ENCODE measurements at places on chromosomes 5 and 9. TPM values are rescaled to one million over a fixed set of nuclear protein-coding genes. Genes with fewer than 3 reads are reported as not detected.
A peak's percentile ranks its signal among the peaks of the same experiment; 100 is the strongest.

PARP8 gene
- polyA plus RNA-seq: 17.0 TPM

FGF1 gene
- 16.1 TPM for polyA plus RNA-seq

HAND1 gene
- polyA plus RNA-seq: not detected

FOXD4L4 gene
- not detected for polyA plus RNA-seq

CCNI2 gene
- polyA plus RNA-seq: 3.1 TPM

LRRC14B gene
- not detected for polyA plus RNA-seq

DNA sequence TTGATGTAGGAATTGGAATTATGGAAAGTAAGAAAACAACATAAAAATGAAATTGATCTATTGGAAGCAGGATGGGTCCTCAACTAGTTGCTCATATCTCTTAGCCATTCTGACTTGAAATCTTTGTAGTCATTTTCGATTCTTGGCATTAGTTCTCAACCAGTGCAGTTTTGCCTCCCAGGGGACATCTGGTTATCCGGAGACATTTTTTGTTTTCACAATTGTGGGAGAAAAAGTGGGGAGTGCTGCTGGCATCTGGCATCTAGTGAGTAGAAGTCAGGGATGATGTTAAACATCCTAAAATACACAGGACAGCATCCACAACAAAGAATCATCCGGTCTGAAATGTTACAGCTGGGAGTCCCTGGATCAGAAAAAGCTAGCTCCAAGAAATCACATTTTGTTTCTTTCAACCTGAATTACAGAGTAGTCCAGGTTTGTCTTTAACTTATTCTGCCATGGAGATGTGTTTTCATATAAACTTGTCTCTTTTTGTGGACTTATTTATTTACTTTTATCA lies 74.9 kb downstream of the FBXL7 start:
- DNase-seq: no peak

GRCh38 chr9:13879981-13880380 lies 434.0 kb downstream of the NFIB start:
- no peak for DNase-seq

- peak; percentile 51 for DNase-seq
These were observed 96.5 kb upstream of the ADRA1B start for GRCh38 chr5:159819591-159820411.

GRCh38 chr5:8905021-8905420 lies 640.9 kb downstream of the SEMA5A start:
- DNase-seq: peak; percentile 28

GRCh38 chr9:129145841-129146292 lies 32.2 kb downstream of the IER5L start:
- no peak for DNase-seq

DNA sequence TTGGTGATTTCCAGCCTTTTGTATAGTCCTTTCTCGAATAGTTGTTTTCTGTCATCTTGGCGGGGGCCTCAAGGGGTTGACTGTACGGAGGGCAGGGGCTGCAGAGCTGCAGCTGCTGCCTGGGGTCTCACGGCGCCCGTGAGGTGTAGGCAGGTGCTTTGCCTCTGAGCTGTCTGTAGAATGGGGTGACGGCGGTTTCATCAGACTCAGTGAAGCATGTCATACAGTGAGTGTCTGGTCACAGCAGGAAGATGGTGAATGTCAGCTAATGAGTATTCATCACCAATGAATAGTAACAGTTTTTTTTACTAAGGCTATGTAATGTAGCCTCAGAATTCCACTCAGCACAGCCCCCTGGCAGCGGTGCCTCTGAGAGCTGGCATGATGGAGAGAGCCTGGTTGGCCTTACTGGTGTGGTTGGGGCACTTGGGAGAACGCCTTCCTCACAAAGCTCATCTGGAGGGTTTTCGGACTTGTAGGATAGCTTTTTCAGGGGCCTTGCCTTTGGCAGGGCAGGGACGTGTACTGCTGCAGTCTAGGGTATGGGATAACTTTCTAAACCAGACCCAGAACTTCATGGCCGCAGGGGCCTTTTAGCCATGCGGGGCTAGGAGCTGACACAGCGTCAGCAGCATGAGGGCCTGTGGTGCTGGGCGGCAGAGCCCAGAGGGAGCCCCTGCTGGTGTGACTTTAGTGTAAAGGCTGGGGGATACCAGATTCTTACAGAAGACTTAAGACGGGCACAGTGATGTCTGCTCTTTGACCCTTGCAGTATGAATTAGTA lies 15.0 kb downstream of the TENT4A start:
- DNase-seq: no peak

DNA sequence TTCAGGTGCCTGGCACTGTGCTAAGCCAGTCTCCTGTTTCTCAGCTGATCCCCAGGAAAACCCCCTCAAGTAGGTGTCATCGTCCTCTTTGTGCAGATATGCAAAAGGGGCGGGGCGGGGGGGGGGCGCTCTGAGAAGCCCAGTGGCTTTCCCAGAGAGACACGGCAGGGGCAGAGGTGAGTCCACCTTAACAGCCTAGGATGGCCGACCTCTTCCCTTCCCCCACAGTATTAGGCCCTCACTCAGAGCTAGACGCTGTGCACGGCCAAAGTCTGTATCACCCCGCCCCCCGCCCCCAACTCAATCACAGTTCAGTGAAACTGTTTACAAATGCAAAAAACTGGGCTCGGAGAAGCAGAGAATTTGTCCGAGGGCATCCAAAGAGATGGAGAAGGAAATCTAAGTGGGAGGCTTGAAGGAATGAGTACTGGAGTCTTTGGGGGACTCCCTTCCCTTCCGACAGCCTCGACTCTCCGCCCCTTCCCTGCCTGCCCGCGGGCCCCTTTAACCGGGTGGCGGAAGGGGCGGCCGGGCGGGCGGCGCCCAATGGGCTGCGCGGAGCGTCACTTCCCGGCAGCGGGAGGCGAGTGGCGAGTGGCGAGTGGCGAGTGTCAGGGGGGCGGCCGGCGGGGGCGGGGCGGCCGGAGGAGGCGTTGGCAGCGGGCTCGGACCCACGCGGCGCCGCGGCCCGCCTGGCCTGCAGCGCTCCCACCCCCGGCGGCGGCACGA lies at the start of gene ERGIC1:
TSS of gene ERGIC1 (plus strand) at position 566 of the 729 bp plus-strand sequence. CDS start at position 729, 163 bp downstream.
- DNase-seq: no peak

GRCh38 chr5:76074487-76075065 lies 8.6 kb upstream of the SV2C start:
- no peak for DNase-seq

- DNase-seq: peak; percentile 43
These were observed 109.4 kb downstream of the ANKRD55 start for GRCh38 chr5:56123531-56124243.

DNA sequence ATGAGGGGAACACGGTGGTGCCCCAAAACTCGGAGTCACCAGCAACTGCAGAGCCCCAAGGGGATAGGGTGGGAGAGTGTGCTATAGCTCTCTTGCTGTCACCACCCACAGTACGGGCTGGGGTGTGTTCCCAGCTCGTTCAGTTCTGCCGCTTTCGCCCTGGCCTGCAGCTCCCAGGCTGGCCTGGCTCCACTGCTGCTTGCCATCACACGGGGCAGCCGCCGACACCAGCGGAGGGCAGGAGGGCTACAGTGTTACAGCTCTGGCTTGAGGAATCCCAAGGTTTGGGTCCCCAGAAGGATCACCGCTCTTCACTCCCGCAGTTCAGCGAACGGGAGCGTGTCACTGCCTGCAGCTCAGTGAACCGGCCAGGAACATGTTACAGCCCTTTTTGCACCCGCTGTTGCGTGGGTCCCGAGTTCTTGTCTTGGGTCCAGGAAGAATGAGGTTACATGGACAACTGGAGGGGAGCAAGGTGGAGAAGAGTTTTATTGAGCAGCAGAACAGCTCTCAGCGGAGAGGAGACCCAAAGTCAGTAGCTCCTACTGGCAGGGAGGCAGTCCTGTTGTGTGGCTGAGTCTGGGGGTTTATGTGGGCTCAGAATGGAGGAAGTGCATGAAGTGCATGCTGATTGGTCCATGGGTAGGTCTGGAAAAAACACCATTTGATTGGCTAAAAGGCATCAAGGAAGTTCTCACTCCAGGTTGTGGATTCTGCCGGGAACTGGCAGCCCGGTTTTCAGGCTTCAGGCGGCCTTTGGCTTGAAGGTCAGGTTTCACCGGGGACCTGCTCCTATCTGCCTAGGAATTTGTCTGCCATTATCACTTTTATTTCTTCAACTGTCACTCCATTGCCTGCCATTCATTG lies 113.4 kb downstream of the EHMT1 start:
- no peak for DNase-seq

DNA sequence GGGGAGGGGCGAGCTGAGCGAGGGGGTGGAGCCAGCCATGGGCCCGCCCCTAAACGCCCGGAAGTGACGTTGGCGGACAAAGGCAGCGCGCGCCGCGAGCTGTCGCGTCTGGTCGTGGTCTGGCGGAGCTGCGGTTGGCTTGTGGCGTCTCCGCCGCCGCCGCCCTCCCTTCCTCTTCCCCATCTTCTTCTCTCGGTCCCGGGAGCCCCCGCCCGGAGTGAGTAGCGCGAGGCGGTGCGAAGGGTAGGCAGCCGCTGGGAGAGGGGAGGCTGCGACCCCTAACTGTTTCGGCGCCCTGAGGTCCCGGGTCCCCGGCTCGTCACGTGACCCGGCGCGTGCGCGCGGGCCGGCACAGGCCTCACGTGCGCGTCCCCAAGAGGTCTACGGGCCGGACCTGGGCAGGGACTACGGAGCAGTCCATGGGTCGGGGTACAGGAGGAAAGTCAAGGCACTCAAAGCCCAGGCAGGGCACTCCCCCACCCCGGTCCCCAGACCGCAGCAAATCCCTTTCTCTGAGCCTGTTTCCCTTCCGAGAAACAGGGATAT lies at the start of gene NTMT1:
TSS of gene NTMT1 (plus strand) at position 85 of the 546 bp plus-strand sequence. CDS start 6,541 bp downstream, outside the sequence.
- DNase-seq: no peak

DNA sequence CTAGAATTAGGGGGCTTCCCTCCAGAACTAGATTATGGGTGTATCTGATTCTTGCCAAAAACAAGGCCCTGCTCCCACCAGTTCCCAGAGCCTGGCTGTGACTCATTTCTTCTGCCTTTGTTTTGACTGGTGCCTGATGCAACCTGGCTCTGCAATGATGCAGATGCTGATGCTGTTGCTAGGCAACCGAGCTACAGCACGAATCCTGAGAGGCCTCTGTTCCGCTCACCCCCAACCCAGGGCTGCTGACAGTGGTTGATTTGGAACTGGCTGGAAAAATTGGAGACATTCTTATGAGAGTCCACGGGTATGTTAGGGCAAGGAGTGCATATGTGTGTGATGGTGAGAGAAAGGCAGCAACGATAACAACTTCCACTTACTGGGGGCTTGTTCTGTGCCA lies 100.3 kb downstream of the NSG2 start:
- no peak for DNase-seq

- DNase-seq: no peak
These were observed 32.0 kb upstream of the GRPEL2 start for GRCh38 chr5:149313151-149313841.

- no peak for DNase-seq
These were observed 273.1 kb upstream of the DAB2 start for GRCh38 chr5:39697881-39698280.

- no peak for DNase-seq
These were observed 238.0 kb downstream of the FBXO4 start for GRCh38 chr5:42163083-42163482.

DNA sequence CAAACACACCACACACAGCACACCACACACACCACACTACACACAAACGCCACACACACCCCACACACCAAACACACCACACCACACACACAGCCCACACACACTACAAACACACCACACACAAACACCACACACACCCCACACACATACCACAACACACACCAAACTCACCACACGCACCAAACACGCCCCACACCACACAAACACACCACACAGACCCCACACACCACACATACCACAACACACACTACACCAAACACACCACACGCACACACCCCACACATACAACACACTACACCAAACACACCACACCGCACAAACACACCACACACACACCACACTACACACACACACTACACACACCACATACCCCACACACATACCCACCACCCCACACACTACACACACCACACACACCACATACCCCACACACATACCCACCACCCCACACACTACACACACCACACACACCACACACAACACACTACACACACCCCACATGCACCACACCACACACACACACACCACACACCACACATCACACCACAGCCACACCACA lies 151.2 kb downstream of the ERCC6L2 start:
- DNase-seq: no peak

DNA sequence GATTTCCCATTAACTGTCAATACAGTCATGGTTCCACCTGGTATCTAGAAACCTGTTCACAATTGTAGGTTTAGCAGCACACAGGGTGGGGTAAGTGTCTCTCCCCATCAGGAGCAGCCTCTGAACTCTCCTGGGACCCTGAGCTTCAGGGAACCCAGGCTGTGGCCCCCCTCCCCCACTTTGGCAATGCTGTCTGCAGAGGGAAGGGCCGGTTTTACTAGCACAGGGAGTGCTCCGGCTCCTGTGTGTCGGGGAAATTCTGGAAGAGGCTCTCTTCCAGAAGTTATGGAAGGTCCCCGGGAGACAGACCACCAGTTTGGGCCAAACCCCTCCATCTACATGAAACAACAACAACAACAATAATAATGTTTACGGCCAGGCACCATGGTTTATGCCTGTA lies 9.9 kb downstream of the DAB2IP start:
- no peak for DNase-seq

- DNase-seq: no peak
These were observed 208.8 kb downstream of the TLE4 start for GRCh38 chr9:79780559-79780958.

GRCh38 chr9:6552033-6552432 lies 93.5 kb downstream of the GLDC start:
- DNase-seq: no peak
